ENCODE measurements at places on chromosomes 4 and X.

- no peak for DNase-seq
These were observed 500.1 kb upstream of the FAM47C start for GRCh38 chrX:36508042-36508441.

DNA sequence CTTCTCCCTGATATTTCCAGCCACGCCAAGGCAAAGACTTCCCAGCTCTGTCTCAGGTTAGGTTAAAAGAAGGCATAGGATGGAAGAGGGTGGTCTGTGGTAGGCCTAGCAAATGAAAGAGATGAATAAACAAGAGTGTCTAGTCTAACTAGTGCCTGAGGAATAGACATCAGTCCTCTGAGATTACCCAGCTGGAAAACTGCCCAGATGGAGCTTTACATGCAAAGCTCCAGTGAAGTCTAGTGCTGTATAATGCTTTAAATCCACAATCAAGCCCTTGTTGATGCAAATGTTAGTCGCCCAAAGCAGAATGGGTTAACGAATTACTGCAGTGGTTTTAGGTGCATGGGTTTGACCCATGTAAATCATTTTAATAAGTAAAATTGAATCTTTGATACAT is 24.8 kb upstream of the GUCY1B1 start:
- no peak for DNase-seq

GRCh38 chrX:128396601-128397000 is 344.4 kb upstream of the ACTRT1 start:
- no peak for DNase-seq

DNA sequence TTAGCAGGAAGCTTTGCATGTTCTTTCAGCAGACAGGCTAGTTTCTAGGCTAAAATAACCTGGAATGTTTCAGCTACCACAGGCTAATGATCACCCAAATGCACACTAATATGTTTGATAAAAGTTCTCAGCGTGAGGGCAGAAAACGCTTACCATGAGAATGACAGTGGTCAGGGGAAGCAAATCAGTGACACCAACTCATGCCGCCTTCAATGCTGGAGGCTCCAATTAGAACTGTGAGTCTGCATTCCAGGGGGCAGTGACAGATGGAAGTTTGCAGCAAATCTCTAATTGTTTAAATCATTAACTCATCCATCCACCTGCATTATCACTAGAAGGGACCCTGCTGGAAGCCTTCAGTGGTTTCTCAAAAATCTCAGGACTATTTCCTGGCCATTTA is 43.2 kb downstream of the ANOS1 start:
- no peak for DNase-seq

DNA sequence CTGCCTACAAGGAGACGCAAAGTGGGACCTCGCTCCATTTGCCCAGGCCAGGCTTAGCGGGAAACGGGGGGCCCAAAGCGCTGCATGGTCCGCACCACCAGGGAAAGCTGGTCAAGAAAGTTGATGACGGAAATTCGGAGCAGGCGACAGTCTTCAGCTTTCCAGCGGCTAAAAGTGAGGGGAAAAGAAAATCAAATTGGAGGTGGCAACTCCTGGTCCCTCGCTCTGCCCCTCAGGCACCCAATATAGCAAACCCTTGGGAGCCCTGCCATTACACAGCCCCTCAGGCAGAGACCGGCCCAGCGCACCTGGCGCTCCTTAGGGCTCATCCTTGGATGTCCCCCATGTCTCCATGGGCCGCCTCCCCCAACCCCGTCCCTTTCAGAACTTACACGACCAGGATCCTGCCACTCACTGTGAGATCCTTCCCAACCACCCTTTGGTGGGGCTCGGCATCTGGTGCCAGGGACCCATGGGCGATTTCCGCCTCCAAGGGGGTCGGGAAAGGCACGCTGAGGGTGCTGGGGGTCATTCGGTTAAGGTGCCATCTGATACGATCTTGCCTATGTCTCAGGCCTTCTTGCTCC is 1.1 kb downstream of the LAGE3 start:
- no peak for DNase-seq

DNA sequence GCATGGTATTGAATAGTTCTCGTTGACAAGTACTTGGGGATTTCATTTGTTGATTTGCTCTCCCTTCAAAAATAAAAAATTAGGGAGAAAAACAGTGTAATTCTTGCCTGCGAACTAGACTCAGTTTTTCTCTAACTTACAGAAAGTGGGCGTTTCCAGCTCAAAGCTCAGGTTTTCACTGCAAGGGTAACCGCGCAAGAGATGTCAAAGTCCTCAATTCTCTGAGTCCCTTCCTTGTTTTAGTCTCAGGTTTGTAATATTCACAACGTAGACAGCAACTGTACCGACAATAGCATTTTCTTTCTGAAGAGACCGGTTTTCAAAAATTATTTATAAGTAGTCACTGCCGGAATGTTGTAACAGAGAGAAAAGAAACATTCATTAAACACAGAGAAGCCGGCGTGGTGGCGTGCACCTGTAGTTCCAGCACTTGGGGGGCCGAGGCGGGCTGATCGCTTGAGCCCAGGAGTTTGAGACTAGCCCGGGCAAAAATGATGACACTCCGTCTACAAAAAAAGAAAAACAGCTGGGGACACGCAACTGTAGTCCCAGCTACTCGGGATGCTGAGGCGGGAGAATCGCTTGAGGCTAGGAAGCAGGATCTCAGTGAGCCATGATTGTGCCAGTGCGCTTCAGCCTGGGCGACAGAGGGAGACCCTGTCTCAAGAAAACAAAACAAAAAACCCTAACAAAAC is 774 bp downstream of the ZCCHC4 start:
- no peak for DNase-seq

GRCh38 chr4:77615153-77615552 is 9.5 kb downstream of the CXCL13 start:
- no peak for DNase-seq

- no peak for DNase-seq
These were observed 29.8 kb downstream of the DCAF8L2 start for GRCh38 chrX:27619975-27620374.

DNA sequence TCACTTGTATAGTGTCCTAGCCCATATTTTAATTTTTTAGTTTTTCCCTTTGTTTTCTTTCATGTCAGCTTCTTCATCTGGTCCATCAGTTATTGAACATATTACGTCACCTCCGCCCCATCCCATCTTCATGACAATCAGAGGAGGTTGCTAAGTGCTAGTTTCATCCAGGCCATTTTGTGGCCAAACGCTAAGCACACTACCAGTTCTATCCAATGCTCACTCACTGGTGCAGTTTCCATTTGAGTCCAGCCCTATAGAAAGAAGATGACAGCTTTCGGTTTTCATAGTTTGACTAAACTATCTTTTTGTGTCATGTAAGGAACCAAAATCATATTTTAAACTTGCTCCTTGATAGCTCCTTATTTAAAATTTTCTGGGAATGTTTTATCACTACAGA is 304.2 kb downstream of the TENM3 start:
- no peak for DNase-seq

- no peak for DNase-seq
These were observed 141.6 kb downstream of the SPATA18 start for GRCh38 chr4:52192721-52193135.

DNA sequence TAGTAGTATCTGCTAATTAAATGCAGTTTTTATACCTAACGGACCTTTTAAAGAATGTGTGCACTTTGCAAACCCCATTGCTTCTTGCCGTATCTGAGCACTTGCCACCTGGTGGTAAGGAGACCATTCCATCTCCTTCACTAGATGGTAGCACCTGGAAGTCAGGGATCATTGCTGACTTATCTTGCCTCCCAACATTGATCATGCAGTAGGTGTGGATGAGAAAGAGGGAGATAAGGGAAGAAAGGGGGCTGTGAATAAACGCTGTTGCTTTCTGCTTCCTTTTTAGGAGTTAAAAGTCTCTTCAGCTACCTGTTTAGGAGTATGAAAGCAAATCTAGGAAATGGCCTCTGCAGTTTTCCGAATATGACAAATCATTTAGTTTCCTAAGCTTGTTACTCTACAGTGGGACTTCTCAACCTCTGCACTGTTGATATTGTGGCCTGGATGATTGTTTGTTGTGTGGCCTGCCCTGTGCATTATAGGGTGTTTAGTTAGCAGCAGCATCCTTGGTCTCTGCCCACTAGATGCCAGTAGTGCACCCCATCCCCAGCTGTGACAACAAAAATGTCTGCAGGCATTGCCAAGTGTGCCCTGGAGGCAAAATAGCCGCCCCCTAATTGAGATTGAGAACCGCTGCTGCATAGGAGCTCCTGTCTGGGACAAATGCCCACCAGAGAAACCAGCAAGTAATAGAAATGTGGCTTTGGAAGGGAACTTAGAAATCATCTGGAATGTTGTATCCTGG is 38.8 kb downstream of the GAB1 start:
- no peak for DNase-seq

- no peak for DNase-seq
These were observed 87.1 kb downstream of the BEND2 start for GRCh38 chrX:18133605-18134004.

DNA sequence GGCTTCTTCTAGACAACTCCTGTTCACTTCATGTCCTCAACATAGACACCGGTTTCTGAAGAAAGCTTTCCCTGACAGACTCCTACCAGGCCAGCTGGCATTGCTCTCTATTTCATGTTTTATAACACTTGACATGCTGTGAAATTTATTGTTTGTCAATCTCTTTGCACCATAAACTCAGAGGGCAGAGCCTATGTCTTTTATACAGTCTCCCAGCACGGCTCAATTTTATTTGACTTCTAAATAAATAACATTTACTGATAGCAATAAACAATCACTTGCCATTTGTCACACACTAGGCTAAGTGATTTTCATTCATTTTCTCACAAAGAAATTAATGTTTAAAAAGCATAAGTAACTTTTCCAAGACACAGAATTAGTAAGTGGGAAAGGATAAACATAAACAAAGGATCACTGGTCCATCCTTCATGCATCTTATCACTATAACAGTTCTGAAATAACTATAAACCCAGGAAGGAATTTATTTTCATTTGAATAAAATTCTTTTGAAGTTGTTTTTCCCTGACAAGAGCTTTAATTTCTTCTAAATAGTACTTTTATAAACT is 577.6 kb downstream of the TECRL start:
- no peak for DNase-seq

DNA sequence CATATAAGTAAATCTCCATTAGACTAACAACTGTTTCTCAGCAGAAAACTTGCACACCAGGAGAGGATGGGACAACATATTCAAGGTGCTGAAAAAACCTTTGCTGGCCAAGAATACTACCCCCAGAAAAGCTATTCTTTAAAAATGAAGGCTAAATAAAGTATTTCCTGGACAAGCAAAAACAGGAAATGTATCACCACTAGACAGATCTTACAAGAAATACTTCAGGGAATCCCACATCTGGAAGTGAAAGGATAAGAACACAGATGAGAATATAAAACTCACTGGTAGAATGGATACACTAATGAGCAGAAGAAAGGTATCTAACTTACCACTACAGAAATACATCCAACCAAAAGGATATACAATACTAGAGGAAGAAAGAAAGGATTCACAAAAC is 27.0 kb upstream of the ADH1C start:
- no peak for DNase-seq

GRCh38 chrX:10722851-10723250 is 102.5 kb upstream of the MID1 start:
- no peak for DNase-seq

GRCh38 chrX:13473442-13474163 is 95.8 kb upstream of the EGFL6 start:
- DNase-seq, result no peak

- no peak for DNase-seq
These were observed 127.4 kb downstream of the RBM47 start for GRCh38 chr4:40502220-40502619.

- no peak for DNase-seq
These were observed 165.4 kb upstream of the LDB2 start for GRCh38 chr4:17063888-17064287.

DNA sequence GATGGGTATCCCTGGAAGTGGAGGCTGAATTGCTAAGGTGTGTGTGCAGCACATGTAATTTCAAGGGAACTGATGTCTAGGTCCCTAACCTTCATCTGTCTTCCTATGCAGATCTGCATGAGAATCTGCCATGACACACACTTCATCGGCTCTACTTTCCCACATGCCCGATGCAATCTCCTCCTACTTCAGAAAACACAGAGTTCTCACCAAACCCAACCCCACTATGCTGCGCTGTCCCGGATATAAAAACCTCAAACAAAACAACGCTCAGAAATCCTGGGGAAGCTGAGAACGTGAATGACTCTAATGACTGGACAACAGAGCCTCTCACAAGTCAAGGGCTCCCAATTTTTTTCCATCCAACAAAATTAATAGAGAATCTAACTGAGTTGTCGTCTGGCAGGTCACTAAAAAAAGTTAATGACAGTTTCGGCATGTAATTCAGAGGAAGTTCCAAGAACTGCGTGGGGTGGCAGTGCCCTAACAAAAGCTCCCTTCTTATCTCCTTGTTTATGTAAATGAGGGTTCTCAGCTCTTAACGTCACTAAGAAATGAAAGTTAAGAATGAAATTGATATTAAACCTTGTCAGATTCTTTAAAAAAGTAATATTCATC is 39.0 kb downstream of the STX18 start:
- DNase-seq, result no peak

DNA sequence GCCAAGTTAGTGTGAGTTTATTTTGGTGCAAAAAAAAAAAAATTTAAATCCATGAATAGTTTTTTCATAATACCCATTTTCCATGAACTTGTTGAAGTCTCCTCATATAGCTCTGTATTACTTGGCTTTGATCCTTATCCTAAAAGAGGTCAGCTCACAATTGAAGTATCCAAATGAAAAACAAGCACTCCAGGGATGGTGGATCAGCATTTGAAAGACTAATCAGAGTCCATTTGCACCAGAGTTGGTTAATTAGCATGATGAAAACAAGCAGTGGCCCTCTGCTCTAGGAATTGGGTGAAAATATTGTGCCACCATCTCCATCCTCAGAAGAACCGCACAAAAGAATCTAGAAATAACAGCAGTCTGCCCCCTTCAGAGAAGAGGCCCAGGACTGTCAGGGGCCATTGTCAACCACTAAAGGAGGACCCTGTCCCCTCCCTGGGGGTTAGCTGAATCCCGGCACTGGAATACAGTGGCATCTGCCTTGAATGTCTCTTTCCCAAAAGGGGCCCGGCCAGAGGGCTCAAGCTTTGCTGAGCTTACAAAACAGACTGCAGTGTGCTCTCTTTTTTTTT is 24.7 kb downstream of the SH3KBP1 start:
- no peak for DNase-seq

Data from stimulated activated CD4-positive, alpha-beta T cell treated with anti-CD3 and anti-CD28 coated beads, TNF-alpha, amount 100 ng/mL, for 4 hours (primary cell).